HFFc6 (cell line): ENCODE measurements at places on chromosomes 7 and 10.

DNA sequence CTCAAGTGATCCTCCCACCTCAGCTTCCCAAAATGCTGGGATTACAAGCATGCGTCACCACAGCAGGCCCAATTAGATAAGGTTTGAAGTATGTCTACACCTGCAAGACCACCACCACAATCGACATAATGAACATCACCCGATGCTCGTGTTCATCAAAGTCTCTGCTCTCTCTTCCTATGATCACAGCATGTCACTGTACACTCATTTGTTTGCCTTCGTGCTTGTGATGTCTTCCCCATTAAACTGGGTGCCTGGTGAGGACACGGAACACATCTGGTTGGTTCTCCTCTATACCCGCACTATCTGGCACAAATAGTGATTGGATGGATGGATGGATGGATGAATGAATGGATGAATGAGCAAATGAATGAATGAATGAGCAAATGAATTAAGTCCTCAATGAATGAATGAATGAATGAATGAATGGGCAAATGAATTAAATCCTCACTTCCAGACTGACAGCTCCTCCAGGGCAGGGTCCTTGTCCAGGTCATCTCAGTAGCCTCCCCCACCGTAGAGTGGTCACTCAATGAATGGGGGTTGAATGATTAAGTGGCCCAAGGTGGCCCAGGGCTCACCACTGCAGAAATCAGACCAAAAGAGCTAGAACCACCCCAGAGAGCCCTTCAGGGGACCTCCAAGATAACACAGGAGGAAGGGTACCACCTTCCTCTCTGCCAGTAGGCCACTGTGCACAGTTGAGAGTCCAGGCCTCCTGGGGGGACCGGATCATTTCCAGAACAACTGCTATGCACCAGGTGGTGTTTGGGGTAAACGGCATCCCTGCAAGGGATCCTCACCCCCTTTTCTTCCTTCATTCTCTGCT is 101.9 kb upstream of the TNRC18 start:
- H3K4me1 ChIP-seq, result peaks cover 21% of the 10 kb centered on the region
- peak overlapping the region; percentile 95 for H3K27ac ChIP-seq

DNA sequence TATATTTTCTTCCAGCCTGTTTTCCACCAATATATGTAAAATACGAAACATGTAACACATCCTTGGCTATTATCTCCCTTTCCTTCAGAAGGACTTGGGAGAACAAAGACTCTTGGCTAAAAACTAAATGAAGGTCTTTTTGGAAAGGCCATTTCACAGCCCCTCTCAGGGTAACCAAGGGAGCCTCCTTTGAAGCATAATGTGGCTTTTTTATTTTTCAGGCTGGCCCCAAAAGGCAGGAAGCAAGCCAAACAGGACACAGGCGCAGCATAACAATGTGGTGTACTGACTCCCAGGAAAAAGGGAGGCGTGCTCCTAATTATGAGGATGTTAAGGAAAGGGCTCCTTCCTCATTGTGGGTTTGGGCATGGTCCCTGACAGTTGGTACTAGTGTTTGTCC is 30.3 kb upstream of the CCSER2 start:
- peaks cover 21% of the 10 kb centered on the region for H3K4me1 ChIP-seq
- no peak overlapping the region for H3K4me3 ChIP-seq
- DNase-seq, result no peak
- no peak overlapping the region for H3K27ac ChIP-seq

DNA sequence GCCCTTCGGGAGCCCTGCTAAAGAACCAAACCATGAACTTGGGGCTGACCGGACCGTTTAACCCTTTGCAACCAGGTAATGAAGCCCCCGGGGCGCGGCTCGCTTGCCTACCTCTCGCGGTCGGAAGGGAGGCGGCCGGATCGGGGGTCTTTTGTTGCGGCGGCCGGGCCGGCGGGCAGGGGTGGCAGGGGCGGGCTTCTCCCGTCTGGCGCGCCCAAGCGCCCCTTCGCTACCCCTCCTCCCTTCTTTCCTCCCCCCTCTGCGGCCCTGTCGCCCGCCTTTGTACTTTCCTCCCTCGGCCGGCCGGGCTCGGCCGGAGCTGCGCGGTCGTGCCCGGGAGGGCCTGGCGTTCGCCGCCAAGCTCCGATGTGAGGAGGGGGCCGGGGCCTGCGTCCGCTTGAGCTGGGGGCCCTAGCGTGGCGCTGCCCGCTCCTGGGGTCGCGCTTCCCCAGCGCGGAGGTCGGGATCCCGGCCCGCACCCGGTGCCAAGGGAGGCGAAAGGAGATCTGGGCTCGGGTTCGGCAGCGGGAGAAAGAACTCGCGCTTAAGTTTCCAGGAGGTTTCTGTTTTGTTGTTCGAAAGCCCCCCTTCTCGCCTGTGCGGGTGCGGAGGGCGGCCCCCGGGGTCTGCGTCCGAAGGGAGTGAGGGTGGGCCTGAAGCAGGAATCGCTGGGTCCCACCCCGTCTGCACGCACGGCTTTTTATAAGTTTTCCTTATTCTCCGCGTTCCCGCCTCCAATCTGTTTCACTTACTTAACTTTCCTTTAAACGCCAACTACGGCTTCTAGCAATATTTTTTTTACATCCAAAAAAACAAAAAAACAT is 436.8 kb upstream of the GALNT17 start:
- no peak for DNase-seq
- H3K4me3 ChIP-seq, result peak overlapping the region; percentile 36
- H3K27me3 ChIP-seq, result peaks cover 28% of the 10 kb centered on the region; the same call in 1 of the 2 replicates
- H3K27ac ChIP-seq, result no peak overlapping the region

- H3K36me3 ChIP-seq, result peaks cover 29% of the 10 kb centered on the region
- peaks cover 30% of the 10 kb centered on the region for H3K4me1 ChIP-seq
- DNase-seq, result peak; percentile 80
- peak overlapping the region; percentile 68 for H3K4me3 ChIP-seq
- peak overlapping the region; percentile 76 for H3K27ac ChIP-seq
Measured at GRCh38 chr7:121504482-121504881, 108.4 kb upstream of the FAM3C start.

GRCh38 chr10:123204127-123204461 is 49.9 kb downstream of the BUB3 start:
- H3K27ac ChIP-seq, result no peak overlapping the region
- no peak overlapping the region for H3K4me3 ChIP-seq
- H3K36me3 ChIP-seq, result peaks cover 8% of the 10 kb centered on the region; the same call in 1 of the 2 replicates
- no peaks in the 10 kb centered on the region for H3K4me1 ChIP-seq

GRCh38 chr10:98361131-98362025 is 53.6 kb downstream of the PYROXD2 start:
- peaks cover 2% of the 10 kb centered on the region for H3K27me3 ChIP-seq
- peak overlapping the region; percentile 97 for H3K27ac ChIP-seq
- peak overlapping the region; percentile 80 for H3K4me3 ChIP-seq
- H3K36me3 ChIP-seq, result no peaks in the 10 kb centered on the region
- peaks cover 18% of the 10 kb centered on the region for H3K4me1 ChIP-seq

DNA sequence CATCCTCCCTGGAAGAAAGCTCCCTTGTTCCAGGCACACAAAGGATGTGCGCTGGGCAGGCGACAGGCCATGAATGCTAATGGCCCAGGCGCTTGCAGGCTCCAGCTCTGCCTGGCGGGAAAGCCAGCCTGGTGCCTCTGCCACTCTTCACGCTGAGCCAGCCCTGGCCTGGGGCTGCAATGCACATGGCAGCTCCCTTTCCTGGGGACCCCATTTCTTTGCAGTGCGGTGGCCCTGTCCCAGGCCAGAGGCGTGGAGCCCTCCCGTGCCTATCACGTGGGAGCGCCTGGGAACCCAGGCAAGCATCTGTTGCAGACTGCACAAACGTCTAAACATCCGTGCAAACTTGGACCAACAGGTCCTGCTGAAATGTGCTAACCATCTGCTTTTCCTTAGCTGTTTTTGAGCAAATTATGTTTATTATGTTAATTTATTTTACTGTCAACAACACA is 152.1 kb upstream of the LYZL2 start:
- DNase-seq, result no peak
- H3K4me1 ChIP-seq, result peaks cover 46% of the 10 kb centered on the region
- no peaks in the 10 kb centered on the region; the same call in 1 of the 2 replicates for H3K27me3 ChIP-seq
- no peaks in the 10 kb centered on the region for H3K36me3 ChIP-seq
- H3K27ac ChIP-seq, result no peak overlapping the region

GRCh38 chr7:101506531-101506930 is 122.6 kb downstream of the MYL10 start:
- no peaks in the 10 kb centered on the region for H3K36me3 ChIP-seq
- H3K27ac ChIP-seq, result no peak overlapping the region
- H3K4me3 ChIP-seq, result no peak overlapping the region
- DNase-seq, result no peak

GRCh38 chr7:155862123-155862892 is 50.0 kb upstream of the SHH start:
- no peak overlapping the region for H3K27ac ChIP-seq
- no peak overlapping the region for H3K4me3 ChIP-seq
- H3K36me3 ChIP-seq, result no peaks in the 10 kb centered on the region; the same call in 1 of the 2 replicates
- peaks cover 2% of the 10 kb centered on the region for H3K27me3 ChIP-seq
- H3K4me1 ChIP-seq, result no peaks in the 10 kb centered on the region

- peak overlapping the region; percentile 77 for H3K4me3 ChIP-seq
- peaks cover 38% of the 10 kb centered on the region for H3K4me1 ChIP-seq
- peaks cover 8% of the 10 kb centered on the region for H3K36me3 ChIP-seq
- DNase-seq, result peak; percentile 83
- H3K27me3 ChIP-seq, result peaks cover 2% of the 10 kb centered on the region
- H3K27ac ChIP-seq, result peak overlapping the region; percentile 80
Measured at GRCh38 chr10:13087986-13088618, 11.9 kb upstream of the OPTN start.

GRCh38 chr10:89206402-89207180 is 526 bp downstream of the CH25H start:
- no peak for DNase-seq
- peak overlapping the region; percentile 28; the same call in 1 of the 2 replicates for H3K27ac ChIP-seq
- no peaks in the 10 kb centered on the region for H3K36me3 ChIP-seq
- H3K4me1 ChIP-seq, result peaks cover 20% of the 10 kb centered on the region
- peaks cover 10% of the 10 kb centered on the region for H3K27me3 ChIP-seq
- H3K4me3 ChIP-seq, result peak overlapping the region; percentile 90

DNA sequence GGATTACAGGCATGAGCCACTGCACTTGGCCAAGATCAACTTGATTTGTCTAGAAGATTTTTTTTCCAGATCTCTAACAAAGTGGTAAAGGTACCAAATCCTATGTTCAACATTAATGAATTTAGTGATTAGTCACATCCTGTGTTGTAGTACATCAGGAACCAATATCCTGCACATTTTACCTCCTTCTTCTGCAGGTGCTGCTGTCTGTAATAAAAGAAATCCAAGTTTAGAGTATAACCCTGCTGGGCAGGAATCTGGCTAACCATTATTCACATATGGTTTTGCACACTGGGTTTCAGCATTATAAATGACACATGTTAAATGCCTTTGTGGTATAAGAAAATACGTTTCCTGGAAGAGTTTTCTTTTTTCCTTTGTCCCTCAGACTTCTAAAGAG is 10.8 kb downstream of the PARD3 start:
- no peaks in the 10 kb centered on the region for H3K27me3 ChIP-seq
- H3K4me1 ChIP-seq, result peaks cover 22% of the 10 kb centered on the region
- H3K36me3 ChIP-seq, result peaks cover 5% of the 10 kb centered on the region; the same call in 1 of the 2 replicates
- H3K4me3 ChIP-seq, result no peak overlapping the region
- H3K27ac ChIP-seq, result 0 out of 2 replicates have a peak overlapping the region, but pooled peaks have one; percentile 26

GRCh38 chr7:115132096-115132495 is 210.2 kb downstream of the MDFIC start:
- H3K4me3 ChIP-seq, result no peak overlapping the region
- H3K27ac ChIP-seq, result no peak overlapping the region
- no peak for DNase-seq
